Stimulated activated CD4-positive, alpha-beta T cell treated with anti-CD3 and anti-CD28 coated beads, Interleukin-2, amount 100 ng/mL, for 24 hours (primary cell): ENCODE measurements at places on chromosomes 5 and 9.

DNA sequence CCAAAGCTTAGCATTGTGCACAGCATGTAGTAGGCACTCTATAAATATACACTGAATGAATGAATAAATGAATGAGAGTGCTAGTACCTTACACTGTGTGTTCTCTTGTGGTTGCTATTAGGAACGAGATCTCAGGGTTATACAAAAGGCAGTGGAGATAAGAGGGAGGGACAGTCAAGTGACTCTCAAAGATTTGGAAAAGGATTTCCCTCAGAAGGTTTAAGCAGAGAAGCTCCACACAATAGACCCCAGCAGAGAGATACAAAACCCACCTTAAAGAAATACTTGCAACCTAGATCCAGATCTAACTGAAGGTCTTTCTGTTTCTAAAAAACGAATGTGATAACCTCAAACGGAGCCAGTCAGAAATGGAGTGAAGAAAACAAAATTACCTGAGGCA lies 11.8 kb upstream of the EFNA5 start:
- DNase-seq, result no peak

DNA sequence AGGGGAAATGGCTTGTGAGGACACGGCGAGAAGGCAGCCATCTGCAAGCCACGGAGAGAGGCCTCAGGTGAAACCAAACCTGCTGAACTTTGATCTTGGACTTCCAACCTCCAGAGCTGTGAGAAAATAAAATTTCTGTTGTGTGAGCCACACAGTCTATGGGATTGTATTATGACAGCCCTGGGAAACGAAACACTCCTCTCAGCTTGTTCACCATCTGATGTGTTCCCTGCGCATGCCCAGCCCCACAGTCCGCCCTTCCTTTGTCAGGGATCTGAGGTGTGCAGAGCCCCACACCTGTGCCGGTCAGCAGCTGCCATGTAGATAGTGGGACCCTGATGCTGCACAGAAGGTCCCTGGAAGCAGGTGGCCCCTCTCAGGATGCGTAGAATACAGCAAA lies 34.1 kb downstream of the PLPP7 start:
- DNase-seq, result no peak

GRCh38 chr5:122436615-122437014 lies 124.6 kb downstream of the SNCAIP start:
- DNase-seq, result no peak

DNA sequence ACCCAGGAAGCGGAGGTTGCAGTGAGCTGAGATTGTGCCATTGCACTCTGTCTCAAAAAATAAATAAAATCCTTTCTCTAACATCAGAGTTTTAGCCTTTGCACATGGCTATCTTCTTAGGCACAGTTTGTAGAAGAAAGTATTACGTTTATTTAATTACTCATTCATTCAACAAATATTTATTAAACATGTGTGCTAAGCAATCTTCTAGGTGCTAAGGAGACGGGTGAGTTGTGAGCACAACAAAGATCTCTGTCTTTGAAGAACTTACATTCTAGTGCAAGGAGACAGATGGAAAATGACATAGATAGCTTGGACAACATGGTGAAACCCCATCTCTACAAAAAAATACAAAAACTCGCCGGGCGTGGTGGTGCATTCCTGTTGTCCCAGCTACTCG lies 122.3 kb upstream of the MYO10 start:
- DNase-seq, result no peak

DNA sequence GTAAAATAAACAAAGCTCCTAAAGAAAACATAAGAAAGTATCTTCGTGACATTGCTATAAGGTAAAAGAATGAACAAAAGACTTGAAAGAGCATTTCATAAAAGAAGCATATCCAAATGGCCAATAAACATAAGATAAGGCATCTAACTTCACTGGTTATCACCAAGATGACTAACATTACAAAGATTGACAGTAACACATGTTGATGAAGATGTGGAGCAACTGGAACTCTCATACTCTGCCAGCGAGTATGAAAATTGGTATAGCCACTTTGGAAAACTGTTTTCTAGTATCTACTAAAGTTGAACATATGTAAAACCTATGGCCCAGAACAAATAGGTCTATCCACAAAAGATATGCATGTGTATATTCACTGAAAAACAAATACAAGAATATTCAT lies 150.5 kb downstream of the SNX18 start:
- DNase-seq, result no peak

GRCh38 chr9:35691757-35692301 lies 2.1 kb upstream of the TPM2 start:
- no peak for DNase-seq

DNA sequence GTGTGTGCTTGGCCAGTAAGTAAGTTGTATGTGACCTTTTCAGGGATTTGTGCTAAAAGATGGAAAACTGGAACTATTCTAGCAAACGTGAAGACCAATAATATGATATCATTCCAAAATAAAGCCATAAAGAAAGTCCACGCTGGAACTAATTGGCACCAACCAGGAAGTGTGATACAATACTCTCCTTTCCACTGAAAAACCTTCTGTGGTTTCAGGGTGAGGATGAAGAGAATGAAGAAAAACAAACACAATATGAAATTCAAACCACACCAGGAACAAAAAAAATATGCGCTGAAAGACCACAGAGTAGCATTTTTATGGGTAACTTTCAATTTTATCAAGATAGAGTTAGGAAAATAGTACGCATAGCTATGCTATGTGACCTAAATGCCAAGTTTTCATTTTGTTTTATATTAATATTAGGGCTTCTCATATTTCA lies 105.8 kb downstream of the EFNA5 start:
- no peak for DNase-seq

DNA sequence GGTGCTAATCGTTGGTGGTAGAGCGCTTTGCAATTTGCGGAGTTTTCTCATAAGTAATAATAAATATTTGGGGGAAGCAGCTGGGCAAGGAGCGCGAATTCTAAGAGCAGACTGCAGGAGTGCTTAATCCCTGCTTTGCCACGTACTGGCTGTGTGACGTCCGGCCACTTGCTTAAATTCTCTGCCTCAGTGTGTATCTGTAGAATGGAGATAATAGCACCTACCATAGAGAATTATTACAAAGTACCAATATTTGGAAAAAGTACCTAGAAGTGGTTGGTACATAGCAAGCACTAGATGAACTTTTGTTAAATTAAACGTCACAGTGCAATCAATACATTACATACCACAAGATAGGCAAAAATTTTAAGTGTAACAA lies 598 bp upstream of the TMED7 start:
- no peak for DNase-seq

DNA sequence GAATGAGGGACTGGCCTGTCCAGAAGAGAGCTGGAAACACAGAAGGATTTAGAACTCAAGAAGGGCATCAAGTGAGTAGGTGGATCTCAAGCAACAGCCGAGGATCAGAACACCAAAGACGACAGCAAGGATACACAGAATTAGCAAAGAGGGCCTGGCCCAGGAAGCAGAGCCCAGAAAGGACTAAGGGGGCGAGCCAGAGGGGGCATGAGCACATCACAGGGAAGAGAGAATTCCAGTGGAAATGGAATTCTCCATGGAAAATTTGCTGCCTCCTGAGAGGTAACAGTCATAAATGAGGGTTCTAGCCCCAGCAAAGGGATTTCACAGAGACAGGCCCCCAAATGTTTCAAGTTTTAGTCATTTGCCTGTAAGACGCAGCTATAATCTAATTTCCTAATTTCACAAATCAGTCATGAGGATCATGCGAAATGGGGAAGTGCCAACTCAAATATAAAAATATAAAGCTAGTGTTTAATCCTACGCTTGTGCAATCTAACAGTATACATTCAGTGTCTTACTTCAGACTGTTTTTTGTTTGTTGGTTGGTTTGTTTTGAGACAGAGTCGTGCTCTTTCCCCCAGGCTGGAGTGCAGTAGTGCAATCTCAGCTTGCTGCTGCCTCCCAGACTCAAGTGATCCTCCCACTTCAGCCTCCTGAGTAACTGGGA lies 46.7 kb downstream of the FNBP1 start:
- DNase-seq, result no peak

DNA sequence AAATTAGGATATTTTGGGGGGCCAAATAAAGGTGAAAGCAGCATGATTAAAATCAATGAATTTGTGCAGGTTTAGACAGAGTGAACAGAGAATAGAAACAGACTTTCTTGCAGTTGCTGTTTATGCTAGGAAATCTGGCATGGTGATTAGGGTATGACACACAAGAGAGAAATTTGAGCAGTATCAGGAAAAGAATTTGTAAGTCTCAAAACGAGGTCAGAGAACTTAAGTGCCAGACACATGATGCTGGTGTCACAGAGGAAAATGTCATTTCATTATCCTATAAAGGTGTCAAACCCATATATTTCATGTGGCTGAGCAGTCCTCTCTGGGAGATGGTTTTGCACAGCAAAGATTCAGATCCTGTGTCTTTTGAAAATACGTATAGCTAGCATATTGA lies 15.7 kb downstream of the LVRN start:
- DNase-seq, result no peak

DNA sequence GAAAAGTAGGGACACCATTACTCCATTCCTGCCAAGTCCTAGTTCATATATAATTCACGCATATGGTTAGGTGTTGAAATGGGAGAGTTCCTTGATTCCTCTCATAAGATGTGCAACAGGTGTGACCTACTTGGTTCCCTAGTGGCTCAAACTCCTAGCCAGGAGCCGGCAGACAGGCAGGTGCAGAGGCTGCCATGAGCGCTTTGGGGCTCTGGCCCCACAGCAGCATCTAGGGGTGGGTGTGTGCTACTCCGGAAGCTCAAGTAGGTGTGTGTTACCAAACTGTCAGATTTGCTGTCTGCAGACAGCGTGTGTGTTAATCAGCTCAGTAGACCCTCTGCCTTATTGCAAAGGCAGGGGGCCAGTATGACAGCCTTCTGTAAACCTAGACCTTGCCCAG lies 1652.4 kb upstream of the ACO1 start:
- no peak for DNase-seq

DNA sequence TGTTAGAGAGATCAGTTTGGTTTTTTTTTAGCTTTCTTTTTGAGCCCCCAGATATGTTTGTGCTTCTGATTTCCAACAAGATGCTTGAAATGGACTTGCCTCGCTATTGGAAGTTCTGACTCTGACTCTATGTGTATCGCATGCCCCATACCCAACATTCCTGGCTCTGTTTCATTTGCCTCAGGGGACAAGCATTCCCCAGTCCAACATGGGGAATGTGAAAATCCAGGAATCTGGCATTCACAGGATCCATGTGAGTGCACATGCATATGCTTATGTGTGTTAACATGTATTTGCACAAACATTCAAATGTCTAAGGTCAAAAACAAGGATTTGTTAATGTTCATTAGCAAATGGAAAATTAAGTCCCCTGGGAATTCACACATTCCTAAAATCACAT lies 233.9 kb downstream of the TLR4 start:
- no peak for DNase-seq
